CD4-positive, alpha-beta T cell treated with Interleukin-10 for 1 hour (primary cell): ENCODE measurements at places on chromosomes 3 and 15.
A peak's percentile ranks its signal among the peaks of the same experiment; 100 is the strongest.

DNA sequence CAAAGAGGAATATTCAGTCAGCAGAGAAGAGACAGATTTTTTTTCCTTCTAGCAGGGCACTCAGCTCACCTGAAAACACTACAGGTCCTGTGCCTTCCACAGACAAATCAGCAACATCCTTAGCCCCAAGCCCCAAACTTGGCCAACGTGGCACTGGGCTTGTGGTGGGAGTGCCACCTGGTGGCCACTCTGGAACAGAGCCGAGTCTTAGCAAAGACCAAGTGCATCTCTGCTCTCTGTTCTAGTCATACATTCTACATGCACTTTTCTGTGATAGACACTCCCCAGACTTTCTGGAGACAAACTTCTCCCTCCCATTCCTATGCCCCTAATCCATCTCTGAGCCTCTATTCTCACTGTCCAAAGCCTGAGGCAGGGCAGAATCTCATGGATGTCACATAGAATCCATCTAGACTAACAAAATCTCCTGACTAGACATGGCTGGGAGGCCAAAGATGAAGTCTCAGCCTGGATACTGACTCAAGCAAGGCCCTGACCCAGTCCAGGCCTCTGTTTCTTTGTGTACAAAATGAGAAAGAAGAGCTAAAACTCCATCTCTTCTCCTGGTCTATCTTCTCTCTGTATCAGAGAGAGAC, 5.1 kb upstream of the SEMA7A start:
- peak; percentile 80 for DNase-seq

DNA sequence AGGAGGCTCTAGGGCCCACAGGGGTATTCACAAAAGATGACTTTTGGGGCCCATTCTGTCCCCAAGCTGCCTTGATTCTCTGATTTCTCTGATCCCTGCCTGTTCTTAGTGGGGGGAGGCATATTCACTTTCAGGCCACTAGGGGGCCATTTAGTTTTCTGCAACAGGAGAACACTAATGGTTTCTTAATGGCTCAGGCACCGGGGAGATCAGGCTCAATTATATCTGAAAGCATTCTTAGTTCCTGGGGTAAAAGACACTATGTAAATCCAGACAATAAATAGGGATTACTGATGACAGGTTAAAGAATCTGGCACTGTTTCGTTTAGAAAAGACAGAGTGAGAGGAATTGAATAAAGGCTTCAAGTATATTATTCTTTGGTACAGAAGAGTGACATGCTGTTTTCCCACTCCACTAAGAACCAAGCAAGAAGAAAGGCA, 2.5 kb upstream of the INAFM2 start:
- DNase-seq = peak; percentile 81

DNA sequence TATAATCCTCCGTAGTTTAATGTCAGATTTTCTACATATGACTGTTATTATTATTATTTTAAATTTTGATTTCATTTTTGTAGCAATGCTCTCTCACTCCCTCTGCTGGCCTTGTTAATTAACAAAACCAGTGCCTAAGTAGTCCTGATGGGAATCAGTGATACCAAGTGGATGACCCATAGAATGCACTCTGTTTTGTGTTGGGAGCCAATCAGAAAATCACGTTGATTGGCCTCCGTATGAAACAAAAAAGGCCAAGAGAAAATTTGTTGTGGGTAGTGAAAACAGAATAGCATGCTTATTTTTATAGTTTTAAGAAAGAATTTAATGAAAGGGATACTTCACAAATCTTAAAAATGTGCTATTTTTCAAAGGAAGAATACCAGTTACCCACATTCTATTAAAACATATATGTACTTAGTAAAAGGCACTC, 34.4 kb upstream of the MEIS2 start:
- DNase-seq = no peak

DNA sequence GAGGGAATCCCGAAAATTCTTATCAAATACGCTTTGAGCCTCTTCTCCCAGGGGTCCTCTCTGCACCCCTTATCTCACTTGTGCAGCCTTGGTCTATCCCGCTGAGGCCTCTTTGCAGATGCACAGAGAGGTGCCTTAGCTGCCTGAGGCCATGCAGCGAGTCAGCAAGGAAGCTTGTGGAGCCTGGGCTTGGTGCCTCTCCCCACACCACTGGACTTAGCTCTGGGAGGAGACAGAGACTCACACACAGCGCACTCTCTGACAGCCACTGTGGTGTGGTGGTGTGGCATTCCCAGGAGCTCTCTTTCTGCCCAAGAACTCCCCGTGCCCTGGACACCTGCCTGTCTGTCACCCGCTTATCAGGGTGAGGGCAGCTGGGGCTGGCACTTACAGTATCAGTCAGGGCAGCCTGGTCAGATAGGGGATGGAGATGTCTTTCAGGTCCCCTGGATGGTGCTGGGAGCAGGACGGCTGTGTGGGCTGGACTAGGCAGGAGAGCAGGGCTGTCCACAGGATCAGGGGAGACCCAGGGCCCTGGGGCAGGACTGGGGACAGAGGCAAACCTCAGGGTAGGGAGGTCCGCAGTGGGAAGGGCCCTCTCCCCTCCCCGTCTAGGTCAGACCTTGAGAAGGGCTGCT, 10.2 kb upstream of the LINGO1 start:
- no peak for DNase-seq

- no peak for DNase-seq
These were observed 49.7 kb upstream of the FRMD4B start for GRCh38 chr3:69435274-69436265.

DNA sequence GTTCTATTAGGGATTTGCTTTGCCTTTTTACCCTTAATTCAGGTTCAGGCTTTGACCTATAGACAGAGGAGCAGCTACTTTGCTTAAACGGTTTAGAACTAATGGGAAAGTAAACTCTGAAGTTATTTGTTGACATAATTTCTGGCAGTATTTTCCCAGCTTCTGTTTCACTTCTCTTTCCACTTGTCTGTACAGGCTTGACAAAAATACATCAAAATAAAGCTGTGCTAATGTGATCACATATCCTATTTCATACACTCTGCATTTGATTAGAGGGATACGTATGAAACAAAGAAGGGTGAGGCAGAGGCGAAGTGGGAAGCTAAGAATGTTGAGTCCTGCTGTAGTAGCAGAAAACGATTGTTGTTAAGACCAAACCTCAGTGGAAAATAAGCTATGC, 389.1 kb upstream of the RARB start:
- DNase-seq = no peak

DNA sequence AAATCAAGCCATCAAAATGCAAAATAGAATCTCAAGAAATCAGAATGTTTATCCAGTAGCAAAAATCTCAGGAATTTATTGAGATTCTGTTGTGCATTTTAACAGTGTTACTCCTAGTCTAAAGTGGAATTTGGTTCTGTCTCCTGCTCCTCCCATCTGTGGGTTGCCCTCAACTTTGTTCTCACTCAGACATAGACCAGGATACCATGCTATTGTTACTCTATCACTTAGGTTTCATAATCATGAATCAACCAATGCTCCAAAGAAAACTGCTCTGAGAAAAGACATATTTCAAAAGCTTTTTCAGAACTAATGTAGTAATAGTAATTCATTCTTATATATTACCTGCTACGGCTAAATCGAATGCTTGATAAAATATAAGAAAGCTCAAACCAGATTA, 274.7 kb downstream of the RBMS3 start:
- DNase-seq = no peak

DNA sequence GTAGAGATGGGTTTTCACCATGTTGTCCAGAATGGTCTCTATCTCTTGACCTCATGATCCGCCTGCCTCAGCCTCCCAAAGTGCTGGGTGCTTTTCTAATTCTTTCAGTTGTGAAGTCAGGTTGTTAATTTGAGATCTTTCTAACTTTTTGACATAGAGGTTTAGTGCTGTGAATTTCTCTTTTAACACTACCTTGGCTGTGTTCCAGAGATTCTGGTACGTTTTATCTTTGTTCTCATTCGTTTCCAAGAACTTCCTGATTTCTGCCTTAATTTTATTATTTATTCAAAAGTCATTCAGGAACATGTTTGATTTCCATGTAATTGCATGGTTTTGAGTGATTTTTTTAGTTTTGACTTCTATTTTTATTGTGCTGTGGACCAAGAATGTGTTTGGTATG, 63.5 kb upstream of the CCDC54 start:
- no peak for DNase-seq
